ENCODE measurements at places on chromosomes 5 and 9.

DNA sequence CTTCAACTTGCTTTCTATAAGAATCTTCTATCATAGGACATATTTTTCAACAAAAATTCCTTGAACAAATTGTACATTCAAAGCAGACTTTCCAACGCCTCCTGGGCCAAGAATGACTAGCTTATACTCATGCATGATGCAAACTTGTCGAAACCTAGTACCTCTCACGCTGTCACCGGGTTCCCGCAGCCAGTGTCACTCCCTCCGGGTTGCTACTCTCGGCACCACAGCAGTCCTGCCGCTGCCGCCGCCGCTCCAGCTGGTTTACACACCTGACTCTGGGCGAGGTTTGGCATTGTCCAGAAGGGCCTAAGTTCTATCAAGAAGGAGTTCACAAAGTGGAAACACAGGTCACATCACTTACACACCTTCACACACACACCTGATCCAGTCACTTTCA, 244.4 kb downstream of the ADAMTSL1 start:
- DNase-seq, result no peak

- DNase-seq, result no peak
Measured at GRCh38 chr5:116574367-116575325, at the start of gene SEMA6A. Gene SEMA6A, minus strand, starts transcription at chr5:116574823. Its CDS starts 69,879 bp downstream, at chr5:116504944.

DNA sequence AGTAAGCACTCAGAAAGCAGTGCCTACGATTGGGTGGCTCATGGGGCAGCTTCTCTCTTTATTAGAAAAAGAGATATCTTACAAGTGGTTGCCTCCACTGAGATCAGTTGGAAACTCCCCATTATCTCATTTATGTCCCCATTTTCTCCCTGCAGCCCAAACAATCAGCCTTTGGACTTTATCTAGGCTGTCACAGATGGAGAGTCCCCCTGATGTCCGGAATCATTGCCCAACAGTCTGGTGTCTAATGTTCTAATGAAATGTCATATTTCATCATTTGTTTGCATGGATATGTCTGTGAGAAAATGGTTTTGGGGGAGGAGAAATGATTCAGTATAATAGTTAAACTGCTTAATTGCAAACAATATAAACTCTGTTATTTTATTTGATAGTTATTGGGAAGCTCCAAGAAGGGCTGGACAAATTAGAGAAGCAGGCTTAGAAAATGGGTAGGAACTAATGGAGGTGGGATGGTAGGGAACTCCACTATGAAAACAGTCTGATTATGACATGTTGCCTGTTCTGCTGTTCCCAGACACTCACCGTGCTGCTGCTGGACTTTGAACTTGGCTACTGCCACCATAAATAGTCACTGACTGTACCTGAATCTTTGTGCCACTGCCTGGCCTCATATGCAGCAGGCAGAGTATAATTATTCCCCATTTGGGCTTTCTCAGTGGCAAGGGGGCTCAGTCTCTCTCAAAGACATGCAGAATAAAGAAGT, 38.3 kb upstream of the SMAD5 start:
- DNase-seq, result no peak

GRCh38 chr9:35923927-35924763, 14.9 kb downstream of the SPAAR start:
- DNase-seq, result peak; percentile 44

DNA sequence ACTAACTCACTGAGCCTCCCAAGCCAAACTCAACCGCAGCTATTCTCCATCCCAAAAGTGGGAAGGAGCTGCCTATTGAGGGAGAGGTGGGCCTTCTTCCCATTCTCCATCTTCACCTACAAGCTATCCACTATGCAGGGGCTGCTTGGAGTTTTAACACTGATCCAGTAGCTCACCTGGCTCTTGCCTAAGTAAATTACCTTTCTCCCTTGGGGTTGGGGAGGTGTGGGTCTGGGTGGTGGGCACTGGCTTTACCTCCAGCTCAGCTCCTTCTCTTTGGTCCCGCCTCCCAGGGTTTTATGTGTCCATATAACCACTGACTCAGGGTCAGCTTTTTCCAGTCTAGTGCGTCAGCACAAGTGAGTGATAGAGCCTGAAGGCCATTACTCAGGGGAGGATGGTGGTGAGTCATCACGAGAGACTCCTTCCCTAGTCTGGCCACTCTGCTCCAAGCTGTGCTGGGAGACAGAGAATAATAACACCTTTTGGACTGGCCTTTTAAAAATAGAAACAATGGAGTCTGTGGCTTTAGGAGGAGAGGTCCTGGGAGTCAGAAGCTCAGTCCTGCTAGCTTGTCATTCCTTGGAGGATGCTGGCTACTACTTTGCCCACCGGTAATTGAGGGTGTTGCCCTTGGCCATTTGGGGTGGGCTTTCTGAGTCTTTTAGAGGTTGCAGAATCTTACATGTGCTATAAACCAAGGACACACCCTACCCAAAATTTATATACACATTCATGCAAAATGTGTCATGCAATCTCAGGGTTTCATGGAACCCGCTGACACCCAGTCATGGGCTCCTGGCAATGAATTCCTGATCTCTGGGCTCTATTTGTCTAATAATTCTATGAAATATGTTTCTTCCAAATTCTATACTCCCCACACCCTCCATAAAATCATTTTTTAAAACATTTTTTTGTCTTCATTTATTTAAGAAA, 35.6 kb upstream of the ATP6V1G1 start:
- no peak for DNase-seq

DNA sequence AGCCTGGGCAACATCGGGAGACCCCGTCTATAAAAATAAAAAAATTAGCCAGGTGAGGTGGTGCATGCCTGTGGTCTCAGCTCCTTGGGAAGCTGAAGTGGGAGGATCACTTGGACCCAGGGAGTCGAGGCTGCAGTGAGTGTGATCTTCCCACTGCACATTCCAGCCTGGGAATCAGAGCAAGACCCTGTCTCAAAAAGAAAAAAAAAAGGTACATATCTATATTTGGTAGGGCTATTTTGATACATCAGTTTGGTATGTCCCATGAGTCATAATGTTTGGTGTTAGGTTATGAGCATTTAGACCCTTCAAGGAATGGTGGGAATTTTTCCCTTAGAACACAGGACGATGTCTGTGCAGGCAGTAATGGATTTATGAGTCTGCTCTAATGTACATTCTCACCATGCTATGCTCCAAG, 55.3 kb upstream of the POU4F3 start:
- DNase-seq, result no peak

- no peak for DNase-seq
Measured at GRCh38 chr5:36389245-36389644, 87.5 kb upstream of the RANBP3L start.

DNA sequence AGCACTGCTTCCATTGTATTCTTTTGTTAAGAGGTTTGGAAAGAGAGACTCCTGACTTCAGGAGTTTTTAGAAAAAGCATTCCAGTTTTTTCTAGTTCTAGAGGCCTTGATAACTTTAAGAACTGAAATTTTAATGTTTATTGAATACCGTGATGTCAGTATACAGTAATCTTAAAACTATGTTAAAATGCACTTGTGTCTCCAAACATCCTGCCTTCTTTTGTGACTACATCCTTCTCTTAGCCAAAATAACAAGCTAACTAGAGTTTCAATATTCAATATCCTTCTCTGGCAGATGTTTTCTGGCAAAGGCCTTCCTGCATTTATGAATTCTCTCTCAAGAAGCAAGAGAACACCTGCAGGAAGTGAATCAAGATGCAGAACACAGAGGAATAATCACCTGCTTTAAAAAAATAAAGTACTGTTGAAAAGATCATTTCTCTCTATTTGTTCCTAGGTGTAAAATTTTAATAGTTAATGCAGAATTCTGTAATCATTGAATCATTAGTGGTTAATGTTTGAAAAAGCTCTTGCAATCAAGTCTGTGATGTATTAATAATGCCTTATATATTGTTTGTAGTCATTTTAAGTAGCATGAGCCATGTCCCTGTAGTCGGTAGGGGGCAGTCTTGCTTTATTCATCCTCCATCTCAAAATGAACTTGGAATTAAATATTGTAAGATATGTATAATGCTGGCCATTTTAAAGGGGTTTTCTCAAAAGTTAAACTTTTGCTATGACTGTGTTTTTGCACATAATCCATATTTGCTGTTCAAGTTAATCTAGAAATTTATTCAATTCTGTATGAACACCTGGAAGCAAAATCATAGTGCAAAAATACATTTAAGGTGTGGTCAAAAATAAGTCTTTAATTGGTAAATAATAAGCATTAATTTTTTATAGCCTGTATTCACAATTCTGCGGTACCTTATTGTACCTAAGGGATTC, 43.1 kb downstream of the NDFIP1 start:
- no peak for DNase-seq

DNA sequence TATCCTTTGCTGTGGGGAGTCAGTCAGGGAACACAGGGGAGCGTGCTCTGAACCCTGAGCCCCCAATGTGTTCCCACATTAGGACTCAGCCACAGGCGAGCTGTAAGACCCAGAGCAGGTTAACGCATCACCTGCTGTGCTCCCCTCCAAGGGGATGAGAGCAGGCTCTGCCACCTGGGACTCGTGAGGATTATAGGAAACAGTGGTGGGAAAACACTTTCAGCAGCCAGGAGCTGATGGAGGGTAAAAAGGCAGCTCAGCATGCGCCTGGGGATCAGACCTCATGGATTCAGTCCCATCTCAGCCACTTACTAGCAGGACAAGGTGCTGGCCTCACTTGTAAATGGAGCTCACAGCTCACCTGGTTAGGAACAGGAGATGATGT, 9.2 kb downstream of the JADE2 start:
- no peak for DNase-seq

- DNase-seq, result no peak
Measured at GRCh38 chr5:103235891-103236290, 22.7 kb upstream of the MACIR start.

DNA sequence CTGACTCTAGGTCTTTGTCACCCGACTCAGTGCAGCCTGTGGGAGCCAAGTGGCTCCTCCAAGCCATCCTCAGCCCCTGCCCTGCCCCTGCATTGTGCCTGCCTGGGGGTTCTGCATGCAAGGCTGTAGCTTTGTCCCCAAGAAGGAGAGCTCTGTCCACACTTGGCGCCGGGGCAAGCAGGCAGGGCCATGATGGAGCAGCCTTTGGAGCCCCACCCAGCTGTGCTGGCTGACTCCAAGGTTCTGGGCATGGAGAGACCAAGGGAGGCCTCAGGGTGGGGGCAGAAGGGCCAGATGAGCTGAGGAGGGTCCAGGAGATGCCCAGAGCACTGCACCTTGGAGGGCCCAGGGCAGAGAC, 226.2 kb downstream of the CACNA1B start:
- DNase-seq, result no peak

DNA sequence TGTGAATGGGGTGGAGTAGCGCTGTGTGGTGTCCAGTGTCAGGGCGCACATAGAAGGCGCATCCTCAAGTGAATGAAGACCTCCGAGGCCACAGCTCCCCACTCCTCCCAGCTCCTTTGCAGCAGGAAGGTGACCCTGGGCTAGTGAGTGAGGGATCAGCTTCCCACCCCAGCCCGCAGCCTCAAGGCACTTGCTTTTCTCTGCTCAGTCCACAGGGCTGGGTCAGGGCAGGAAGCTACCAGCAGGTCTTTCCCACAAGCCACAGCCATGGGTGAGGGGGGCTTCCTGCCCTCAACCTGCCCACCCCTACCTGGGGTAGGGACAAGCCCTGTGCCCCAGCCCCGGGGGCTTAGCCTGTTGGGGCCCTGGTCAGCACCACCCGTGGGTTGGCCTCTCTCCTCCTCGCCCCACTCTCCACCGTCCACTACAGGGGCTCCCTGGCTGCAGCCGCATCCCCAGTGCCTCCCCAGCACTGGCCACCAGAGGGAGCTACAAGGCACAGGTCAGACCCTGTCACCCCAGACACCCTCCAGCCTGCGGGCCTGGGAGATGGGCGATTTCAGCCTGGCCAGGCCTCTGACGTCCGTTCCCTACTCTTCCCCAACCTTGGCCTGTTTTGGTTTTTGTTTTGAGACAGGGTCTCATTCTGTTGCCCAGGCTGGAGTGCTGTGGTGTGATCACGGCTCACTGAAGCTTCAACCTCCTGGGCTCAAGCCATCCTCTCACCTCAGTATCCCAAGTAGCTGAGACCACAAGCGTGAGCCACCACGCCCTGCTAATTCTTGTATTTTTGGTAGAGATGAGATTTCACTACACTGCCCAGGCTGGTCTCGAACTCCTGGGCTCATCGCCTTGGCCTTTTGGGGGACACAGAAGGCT, 1.3 kb upstream of the ABCA2 start:
- DNase-seq, result peak; percentile 61

DNA sequence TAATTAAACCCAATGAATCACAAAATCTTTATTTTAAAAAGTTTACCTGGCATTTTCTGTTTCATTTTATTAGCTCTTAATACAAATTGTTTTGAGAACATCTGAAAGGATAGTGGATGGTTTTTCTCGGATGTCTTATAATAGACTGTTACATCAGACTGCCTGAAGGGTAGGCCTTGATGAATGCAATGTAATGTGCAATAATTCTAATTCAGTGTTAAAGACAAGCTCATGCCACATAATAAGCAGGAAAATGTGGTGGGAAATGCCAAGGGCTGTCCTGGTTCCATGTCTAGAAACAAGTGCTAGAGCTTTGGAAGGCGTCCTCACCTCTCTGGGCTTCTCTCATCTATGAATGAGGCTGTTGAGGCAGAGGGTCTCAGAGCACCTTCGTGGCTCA, 148.1 kb downstream of the DEPDC1B start:
- no peak for DNase-seq

GRCh38 chr9:81656004-81656403, 33.3 kb downstream of the TLE1 start:
- DNase-seq, result no peak

- DNase-seq, result no peak
Measured at GRCh38 chr5:156328161-156328560, 1.2 kb downstream of the SGCD start.

- no peak for DNase-seq
Measured at GRCh38 chr5:72451741-72452505, 55.3 kb downstream of the ZNF366 start.

DNA sequence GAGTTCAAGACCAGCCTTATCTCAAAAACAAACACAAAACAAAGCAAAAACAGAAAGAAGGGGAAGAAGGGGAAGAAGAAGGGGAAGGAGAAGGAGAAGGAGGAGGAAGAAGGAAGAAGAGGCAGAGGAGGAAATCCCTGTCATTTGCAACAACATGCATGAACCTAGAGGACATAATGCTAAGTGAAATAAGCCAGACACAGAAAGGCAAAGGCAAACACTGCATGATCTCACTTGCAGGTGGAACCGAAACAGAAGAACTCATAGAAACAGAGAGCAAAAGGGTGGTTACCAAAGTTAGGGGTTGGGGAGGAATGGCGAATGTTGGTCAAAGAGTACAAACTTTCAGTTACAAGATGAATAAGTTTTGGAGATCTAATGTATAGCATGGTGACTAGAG, 135.4 kb downstream of the UGCG start:
- no peak for DNase-seq

- no peak for DNase-seq
Measured at GRCh38 chr5:87015901-87016300, 251.8 kb upstream of the RASA1 start.

DNA sequence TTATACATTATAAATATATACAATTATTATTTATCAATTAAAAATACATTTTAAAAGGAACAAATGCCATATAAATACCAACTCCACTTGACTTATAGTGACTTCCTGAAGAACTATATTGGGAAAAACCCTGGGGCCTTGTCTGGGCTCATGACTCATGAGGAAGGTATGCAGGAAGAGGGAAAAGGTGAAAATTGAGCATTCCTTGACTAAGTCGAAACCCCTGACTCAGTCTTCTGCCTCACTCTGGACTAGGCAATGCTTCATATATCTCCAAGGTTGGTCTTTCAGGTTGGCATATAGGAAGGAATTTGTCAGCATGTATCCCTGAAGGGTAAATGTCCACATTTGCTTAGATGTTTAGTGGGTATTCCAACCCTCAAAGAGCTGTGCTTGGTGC, 78.5 kb downstream of the SH3TC2 start:
- no peak for DNase-seq

- no peak for DNase-seq
Measured at GRCh38 chr9:127773272-127773671, 5.2 kb downstream of the SH2D3C start.

- DNase-seq, result no peak
Measured at GRCh38 chr5:53362521-53362941, 117.9 kb upstream of the FST start.
